ENCODE measurements at places on chromosomes 1 and 21.

DNA sequence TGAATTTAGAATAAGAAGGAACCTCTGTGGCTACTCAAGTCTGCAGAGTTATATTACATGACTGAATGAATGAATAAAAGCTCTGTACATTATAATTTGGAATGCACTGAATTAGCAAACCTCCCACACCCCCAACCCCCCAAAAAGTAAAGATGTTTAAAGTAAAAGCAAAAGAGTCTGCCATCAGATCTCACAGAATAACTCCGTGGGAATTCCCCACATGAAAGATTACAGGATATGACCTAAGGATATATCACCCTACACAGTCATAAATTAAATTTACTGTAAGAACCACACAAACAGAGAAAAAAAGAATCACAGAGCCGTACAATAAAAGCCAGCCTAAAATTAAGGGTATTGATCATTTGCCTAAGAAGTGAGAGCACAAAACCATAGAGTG, 587.3 kb downstream of the PTPRC start:
- no peak for DNase-seq

GRCh38 chr1:159190441-159190840, 14.2 kb upstream of the ACKR1 start:
- no peak for DNase-seq

DNA sequence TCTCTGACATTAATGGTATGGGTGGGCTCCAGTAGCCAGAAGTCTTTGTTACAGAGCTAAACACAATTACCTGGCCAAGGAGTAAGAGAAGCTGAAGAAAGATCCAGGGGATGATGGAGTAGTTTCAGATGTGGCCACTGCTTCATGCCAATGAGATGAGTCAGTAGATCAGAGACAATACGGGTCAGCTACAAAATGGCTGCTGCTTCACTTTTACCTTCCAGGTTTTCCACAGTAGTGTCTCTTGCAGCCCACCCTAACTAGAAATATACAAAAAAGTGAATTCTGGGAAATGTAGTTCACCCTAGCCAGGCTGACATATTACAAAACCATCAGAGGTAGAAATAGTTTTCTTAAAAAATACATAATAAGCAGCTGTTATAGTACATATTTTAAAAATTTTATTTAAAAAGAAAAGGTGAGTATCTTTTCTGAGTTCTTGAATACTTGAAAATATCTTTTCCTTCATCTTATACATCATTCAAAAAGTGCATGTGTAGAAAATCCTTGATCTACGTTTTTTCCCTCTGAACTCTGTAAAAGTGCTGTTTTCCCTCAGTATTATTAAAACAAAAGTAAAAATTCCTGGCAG, 36.1 kb downstream of the LRIF1 start:
- DNase-seq, result no peak

DNA sequence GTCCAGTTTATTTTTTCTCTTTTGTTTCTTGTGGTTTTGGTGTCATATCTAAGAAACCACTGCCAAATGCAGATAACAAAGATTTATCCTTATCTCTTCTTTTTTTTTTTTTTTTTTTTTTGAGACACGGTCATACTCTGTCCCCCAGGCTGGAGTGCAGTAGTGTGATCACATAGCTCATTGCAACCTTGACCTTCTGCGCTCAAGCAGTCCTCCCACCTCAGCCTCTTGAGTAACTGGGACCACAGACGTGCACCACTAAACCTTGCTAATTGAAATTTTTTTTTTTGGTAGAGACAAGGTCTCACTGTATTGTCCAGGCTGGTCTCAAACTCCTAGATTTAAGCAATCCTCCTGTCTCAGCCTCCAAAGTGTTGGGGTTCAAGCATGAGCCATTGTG, 8.9 kb downstream of the SLC66A1 start:
- no peak for DNase-seq

DNA sequence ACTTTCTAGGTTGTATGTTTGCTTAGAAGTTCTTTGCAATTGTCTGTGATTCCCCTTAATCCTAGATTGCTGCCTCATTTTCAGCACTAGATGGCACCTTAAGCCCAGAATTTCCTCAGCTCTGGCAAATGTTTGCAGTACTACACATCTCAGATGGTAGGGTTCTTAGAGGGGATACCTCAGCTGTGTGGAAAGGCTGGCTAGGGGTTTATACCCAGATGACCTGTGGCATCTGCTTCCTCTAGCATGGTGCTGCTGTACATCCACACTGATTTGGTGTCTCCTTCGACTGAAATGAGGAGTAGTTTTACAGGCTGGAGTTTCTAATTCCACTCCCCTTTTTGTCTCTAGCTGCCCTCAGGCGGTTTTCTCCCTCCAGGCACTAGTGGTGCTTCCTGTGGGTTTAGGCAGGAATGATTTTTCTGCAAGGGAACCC, 23.5 kb downstream of the ASB17 start:
- DNase-seq, result no peak

DNA sequence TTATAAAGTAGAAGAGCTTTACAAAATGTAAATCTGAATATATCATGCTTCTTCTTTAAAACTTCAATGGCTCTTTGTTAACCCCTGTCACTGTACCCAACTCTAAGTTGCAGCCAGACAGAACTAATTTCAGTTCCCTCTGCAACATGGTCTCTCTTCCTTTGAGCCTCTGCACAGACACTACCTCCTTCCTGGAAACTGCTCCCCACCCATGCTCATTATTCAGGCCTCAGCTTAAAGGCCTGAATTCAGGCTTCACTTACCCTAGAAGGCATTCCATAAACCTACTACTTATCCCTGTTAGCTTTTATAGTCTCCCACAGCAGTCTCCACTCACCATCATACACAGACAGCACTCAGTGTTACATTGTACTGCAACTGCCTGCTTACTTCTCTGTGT, 2.6 kb upstream of the EEIG2 start:
- no peak for DNase-seq

- DNase-seq, result no peak
Observed at GRCh38 chr1:70434253-70434859, 23.3 kb downstream of the CTH start.

- no peak for DNase-seq
Observed at GRCh38 chr1:55275151-55275748, 60.1 kb upstream of the USP24 start.

- no peak for DNase-seq
Observed at GRCh38 chr21:36707763-36708285, 8.9 kb downstream of the SIM2 start.

DNA sequence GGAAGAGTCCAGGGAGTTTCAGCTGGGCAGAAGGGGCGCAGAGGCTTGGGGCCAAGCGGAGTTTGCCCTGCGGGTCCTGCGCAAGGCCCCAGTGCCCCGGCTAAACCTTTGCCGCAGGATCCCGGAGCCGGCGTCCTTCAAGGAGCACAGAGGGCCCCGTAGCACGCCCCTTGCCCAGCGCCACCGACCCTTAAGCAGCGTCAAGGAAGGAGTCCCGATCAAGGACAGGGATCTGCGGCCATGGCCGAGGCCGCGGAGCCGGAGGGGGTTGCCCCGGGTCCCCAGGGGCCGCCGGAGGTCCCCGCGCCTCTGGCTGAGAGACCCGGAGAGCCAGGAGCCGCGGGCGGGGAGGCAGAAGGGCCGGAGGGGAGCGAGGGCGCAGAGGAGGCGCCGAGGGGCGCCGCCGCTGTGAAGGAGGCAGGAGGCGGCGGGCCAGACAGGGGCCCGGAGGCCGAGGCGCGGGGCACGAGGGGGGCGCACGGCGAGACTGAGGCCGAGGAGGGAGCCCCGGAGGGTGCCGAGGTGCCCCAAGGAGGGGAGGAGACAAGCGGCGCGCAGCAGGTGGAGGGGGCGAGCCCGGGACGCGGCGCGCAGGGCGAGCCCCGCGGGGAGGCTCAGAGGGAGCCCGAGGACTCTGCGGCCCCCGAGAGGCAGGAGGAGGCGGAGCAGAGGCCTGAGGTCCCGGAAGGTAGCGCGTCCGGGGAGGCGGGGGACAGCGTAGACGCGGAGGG, 520 bp downstream of the CLIC6 start:
- no peak for DNase-seq

Data from T-helper 22 cell (primary cell).